ENCODE measurements at places on chromosomes 1 and 21.

GRCh38 chr1:228291906-228292608, 84.2 kb downstream of the OBSCN start:
- DNase-seq, result no peak

- DNase-seq, result no peak
Observed at GRCh38 chr1:4652631-4653327, 1.6 kb upstream of the AJAP1 start.

GRCh38 chr21:29378832-29379231, 80.1 kb downstream of the BACH1 start:
- no peak for DNase-seq

DNA sequence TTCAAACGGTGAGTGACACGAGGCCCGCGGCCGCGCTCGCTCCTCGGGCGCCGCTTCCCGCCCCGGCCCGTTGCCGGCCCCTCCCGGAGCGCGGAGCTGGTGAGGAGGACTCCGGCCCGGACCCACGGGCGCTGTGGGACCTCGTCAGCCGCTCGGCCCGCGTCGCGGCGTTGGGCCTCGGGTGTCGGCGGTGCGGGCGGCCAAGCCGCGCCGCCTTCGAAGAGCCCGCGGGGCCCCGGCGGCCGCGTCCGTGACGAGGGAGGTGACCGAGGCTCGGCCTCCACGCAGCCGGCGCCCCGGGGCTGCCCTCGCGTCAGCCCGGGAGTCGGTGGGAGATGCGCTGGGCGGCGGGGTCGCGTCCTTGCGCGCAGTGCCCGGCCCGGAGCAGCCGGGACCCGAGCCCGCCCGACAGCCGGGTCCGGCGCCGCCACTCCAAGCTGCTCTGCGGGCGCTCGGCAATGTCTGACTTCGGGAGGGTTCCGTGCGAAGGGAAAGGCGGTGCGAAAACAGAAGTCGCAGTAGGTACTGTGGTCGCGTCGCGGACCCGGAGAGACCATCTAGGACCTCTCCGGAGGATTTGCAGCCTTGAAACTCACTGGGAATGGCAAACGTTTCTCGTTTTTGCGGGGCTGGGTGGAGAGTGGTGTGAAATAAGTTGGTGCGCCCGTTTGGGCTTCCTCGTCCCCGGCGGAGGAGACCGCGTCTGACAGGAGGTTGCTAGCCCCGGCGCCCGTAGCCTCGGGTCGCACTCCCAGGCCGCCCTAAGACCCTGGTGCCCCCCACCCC, 829 bp downstream of the SPEN start:
- no peak for DNase-seq

GRCh38 chr1:244368279-244368678, 83.4 kb downstream of the ADSS2 start:
- DNase-seq, result no peak

DNA sequence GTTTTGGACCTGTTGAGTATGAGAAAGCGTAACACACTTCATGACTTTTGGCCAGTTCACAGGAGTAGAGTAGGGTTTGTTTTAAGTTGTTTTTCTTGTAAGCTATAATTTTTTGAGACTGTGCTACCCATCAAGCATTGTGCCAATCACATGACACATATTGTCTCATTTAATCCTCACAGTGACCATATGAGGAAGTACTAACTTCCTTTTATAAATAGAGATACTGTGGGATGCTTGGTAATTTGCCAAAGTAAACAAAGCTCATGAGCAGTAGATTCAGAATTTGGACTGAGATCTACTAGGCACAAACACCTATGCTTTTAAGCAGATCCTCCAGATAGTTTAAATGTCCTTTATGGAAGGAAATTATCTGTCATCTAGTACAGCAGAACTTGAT, 178.3 kb downstream of the CACNA1E start:
- DNase-seq, result no peak

DNA sequence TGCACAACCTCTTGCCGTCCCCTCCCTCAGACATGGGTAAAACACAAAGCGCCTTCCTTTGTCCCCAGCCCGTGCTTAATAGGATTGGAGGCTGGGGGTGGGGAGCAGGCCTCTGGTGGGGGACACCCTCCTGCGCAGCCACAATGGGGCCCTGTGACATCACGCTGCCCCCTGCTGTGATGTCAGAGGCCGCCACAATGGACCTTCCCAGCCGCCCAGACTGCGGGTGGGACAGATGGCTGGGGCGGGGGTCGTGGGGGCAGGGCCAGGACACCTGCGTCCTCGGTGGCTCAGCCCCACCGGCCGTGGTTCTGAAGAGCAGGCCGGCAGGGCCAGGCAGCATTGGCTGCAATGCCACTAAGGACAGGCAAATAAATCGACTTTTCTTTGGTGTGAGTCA, 39.9 kb downstream of the EPHA2 start:
- no peak for DNase-seq

DNA sequence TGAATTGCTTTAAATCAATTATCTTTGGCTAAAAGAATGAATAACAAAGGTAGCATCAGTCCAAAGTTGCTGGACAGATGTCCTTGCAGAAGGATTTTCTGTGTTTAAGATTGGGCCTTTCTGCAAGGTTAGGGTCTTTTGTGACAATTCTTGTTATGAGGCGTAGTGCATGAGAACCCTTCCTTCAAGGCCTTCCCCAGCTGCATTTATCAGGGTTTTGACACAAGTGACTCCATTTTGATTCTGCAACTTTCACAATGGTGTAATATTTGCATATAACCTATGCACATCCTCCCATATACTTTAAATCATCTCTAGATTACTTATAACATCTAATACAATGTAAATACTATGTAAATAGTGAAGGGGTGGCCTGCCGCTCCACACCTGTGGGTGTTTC, 1.1 kb upstream of the SETD4 start:
- no peak for DNase-seq

DNA sequence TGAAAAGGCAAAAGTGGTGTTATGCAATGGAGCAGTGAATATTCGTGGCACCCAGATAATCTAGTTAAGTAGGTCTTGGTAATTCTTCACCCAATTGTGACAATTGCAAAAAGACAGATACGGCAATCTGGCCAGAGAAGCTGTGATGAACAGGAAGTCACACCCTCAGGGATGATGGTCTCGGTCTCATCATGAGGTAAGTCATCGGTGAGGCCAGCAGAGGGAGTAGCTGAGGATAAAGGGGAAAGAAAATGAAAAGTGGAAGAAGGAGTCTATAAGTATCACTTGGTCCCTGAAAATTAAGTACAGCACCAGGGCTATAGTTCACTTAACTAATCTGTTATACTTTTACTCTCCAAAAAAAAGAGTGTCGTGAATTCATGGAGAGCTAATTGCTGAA, 258.8 kb upstream of the NCAM2 start:
- DNase-seq, result no peak

DNA sequence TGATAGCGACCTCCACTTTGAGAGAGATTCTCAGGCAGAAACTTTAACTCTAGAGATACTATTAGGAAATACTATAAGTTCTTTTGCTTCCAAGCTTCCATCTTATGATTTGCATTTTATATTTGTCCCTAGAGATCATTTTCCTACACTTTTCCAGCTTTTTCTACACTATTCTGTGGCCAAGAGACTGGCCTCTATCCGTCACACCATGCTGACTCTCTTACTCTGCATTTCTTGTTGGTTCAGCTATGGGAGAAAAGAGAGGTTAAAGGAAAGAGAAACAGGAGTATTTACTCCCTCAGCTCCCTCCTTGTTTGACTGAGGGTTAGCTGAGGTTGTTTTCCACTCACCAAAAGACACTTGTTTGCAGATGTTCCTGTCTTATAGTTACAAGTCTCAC, 665.6 kb upstream of the CXADR start:
- DNase-seq, result no peak

DNA sequence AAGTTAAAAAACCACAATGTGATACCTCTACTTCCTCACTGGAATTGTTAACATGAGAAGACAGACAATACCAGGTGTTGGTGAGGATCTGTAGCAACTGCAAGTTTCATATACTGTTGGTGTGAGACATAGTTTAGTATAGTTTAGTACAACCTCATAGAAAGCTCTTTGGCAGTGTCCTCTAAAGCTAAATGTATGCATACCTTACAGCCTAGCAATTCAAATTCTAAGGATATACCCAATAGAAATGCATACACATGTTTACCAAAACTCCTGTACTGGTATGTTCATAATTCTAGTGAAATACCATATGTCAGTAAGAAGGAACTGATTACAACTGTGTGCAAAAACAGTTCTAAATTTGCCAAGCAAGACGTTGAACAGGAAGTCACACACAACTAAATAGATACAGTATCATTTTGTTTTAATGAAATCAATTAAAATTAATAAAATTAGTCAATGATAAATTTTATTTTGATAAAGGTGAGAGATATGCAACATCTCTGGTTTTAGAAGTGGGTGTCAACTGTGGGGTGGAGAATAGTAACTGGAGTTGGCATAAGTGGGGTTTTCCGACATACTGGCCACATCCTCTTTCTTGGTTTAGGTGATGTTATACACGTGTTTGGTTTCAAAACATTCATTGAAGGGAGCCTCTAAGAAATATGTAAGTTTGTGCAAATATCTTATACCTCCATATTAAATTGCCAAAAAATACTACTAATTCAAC, 450.7 kb downstream of the PTPRC start:
- DNase-seq, result no peak

- no peak for DNase-seq
Observed at GRCh38 chr21:17461014-17461413, 51.8 kb upstream of the CXADR start.

DNA sequence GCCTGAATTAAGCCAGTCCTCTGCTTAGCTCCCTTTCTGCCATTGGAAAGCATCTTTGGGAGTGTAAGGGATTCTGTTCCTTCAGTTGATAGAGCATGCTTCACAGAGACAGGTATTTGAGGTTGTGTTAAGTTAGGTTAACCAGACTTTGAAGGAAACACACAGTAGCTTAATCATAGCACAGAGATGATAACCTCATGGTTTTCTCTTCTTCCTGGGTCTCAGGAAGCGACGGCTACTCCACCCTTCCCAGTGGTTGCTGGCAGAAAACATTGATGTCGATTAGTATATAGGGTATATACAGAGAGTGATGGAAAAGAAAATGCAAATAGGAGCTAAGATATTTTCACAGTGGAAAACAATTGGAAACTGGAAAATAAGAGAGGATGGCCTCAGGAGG, 42.0 kb downstream of the S1PR1 start:
- no peak for DNase-seq

- no peak for DNase-seq
Observed at GRCh38 chr1:38152351-38153065, 105.9 kb upstream of the POU3F1 start.

GRCh38 chr21:40282912-40283886, 416.0 kb downstream of the PCP4 start:
- DNase-seq, result no peak

DNA sequence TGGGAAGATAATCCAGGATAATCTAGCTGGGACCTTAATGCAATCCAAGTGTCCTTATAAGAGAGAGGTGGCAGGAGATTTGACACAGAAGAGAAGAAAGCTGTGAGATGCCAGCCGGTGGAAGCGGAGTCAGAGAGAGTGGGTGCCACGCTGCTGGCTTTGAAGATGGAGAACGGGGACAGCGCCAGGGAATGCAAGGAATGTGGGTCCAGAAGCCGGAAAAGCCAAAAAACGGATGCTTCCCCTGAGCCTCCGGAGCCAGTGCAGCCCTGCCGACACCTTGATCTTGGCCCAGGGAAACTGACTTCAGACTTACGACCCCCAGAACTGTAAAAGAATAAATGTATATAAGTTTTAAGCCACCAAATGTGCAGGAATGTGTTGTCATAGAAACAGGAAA, 152.6 kb downstream of the ZNF281 start:
- no peak for DNase-seq

DNA sequence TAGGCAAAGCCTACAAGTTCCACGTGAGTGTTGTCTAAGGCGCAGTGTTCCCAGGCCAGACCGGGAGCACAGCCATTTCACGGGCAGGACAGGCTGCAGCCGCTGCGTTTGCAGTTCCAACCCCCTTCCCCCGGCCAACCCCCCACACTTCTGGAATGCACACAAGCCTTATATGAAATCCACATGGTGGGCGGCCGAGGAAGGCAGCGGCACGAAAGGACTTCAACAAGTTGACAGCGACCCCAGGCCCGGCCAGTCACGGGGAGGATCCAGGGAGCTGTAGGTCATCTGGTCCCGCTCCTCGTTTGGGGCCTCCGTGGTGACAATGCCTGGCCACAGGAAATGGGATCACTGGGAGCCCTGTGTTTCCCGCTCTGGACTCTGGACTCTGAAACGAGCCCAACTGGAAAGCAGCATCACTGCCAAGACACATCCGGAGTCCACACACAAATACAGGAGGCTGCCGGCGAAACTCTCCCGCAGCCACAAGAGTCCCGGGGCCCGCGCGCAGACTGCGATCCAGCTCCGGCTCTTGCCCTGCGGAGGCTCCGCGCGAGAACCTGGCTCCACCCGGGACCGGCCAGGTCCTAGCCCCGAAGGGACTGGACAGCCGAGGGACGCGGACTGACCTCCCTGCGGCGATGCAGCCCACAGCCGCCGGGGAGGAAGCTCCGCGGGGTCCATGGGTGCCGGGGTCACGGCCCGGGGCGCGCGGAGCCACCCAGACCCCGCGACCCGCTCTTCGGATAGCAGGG, 794 bp downstream of the NID1 start:
- peak; percentile 32 for DNase-seq

All from omental fat pad (tissue), 4 donors.